ENCODE measurements at places on chromosomes 5 and 9.
A peak's percentile ranks its signal among the peaks of the same experiment; 100 is the strongest.

DNA sequence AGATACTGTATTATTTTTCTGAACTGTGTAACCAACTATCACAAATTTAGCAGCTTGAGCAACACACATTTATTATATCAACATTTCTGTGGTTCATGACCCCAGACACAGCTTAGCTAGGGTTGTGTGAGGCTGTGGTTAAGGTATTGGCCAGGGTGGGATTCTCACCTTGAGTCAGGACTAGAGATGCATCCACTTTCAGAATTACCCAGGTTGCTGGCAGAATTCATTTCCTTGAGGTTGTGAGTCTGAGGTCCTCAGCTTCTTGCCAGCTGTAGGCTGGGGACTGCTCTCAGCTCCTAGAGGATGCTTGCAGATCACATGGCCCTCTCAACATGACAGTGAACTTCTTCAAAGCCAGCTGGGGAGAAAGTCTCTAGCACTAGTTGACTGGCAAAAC is 122.5 kb upstream of the RASGRF2 start:
- DNase-seq: no peak

- no peak for DNase-seq
These were observed 170.3 kb upstream of the FTMT start for GRCh38 chr5:121681229-121681855.

DNA sequence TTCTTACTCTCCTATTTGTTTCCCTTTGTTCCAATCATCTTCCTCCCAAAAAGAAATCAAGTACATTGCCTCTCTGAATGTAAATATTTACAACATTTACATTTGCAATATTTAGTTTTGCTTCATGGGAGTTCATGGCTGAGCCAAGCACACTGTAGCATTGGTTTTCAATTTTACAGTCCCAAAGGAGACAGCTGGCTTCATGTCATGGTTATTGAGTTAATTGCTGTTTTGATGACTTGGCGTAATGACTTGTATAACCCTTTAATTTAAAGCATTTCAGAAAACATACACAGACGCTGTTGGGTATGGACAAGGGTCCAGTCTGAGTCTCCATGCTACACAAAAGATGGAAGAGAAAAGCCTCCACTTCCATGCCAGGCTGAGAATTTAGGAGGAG is 25.6 kb upstream of the VLDLR start:
- no peak for DNase-seq

GRCh38 chr5:167639766-167640165 is 651.7 kb upstream of the WWC1 start:
- no peak for DNase-seq

GRCh38 chr9:73541923-73542322 is 390.3 kb downstream of the ANXA1 start:
- no peak for DNase-seq

DNA sequence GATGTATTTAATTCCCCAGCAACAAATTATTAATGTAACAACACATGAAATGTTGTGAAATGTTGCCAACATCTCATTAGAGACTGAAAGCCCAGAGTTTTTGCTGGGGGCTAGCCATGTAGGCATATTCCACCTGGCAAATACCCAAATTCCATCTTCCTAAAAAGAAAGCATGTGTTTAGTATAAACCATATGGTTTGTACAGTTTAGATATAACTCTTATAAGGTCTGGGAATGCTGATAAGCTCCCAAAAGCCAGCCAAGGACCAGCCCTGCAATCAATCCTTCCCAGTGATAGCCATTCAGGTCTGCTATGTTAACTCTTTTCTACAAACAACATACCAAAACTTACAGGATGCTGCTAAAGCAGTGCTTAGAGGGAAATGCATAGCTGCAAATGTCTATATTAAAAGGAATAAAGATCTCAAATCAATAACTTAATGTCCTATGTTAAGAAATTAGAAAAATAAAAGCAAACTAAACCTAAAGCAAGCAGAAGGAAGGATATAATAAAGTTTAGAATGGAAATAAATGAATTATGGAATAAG is 158.9 kb downstream of the AUH start:
- DNase-seq: no peak

GRCh38 chr9:92324889-92325268 is 271 bp downstream of the NOL8 start:
- no peak for DNase-seq

GRCh38 chr9:100190339-100190738 is 91.3 kb downstream of the INVS start:
- DNase-seq: no peak

- DNase-seq: no peak
These were observed 281.9 kb downstream of the DRD1 start for GRCh38 chr5:175162036-175162435.

DNA sequence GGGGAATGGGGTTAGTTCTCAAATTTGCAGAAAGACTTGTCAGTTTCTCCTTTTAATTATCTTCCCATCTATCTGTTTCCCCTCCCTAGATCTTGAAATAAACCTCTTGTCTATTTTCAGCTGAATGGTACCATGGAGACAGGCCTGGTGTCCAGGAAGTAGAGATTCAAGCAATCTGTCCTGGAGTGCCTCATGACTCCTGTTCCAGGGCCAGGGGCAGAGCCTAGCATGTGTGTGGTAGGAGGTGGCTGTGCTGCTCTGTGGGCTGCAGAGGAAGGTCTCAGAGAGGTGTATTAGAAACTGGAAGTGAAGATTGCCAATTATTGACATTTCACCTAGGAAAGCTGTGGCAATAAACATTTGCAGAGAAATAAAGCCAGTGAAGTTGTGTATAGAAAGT is 175.8 kb upstream of the ATP10B start:
- no peak for DNase-seq

- no peak for DNase-seq
These were observed 9.7 kb downstream of the RAD1 start for GRCh38 chr5:34905564-34905963.

- DNase-seq: no peak
These were observed 29.2 kb downstream of the SUSD1 start for GRCh38 chr9:112145886-112146285.

DNA sequence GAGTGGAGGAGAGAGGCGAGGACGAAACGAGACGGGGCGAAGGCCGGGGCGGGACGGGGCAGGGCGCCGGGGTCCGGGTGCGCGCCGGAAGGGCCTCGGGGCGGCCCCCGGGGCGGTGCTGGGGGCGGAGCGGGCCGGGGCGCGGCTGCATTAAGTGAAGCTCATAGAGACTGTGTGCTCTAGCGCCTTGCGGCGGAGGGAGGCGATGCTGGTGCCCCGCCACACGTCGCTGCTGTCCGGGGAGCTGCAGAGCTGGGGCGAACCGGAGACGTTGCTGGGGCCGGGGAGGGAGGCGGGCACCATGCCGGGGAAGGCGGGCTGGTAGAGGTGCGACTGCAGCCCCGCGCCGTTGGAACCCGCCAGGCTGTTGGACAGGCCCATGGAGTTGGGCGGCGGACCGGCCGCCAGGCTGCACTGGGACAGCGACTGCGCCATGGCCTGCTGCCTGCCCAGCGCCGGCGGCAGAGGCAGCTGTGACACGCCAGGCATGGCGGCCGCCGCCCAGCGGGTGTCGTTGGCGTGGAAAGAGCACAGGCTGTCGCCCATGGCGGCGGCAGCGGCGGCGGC is 8.3 kb downstream of the OTP start:
- DNase-seq: no peak

- DNase-seq: no peak
These were observed 328.2 kb upstream of the ZNF462 start for GRCh38 chr9:106534800-106535199.

GRCh38 chr5:147803926-147804325 is 21.4 kb upstream of the JAKMIP2 start:
- DNase-seq: no peak

DNA sequence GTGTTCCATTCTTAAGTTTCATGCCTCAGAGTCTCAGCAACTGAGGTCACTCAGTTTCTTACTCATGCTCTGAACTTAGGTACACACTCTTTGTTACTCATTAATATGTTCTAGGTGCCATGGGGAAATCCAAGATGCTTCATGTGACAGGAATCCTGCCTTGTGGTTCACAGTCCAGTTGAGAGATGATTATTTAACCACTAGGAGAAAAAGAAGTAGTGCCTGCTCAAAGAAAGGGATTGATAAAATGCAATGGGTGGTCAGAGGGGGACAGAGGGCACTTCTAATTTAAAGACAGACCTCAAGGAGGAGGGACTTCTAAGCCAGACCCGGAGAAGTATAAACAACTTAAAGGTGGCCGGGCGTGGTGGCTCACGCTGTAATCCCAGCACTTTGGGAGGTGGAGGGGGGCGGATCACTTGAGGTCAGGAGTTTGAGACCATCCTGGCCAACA is 69.0 kb downstream of the UGCG start:
- peak; percentile 98 for DNase-seq

- DNase-seq: no peak
These were observed 59.9 kb upstream of the TLR4 start for GRCh38 chr9:117644133-117644931.

GRCh38 chr9:7935681-7936080 is 136.1 kb upstream of the DMAC1 start:
- DNase-seq: no peak

DNA sequence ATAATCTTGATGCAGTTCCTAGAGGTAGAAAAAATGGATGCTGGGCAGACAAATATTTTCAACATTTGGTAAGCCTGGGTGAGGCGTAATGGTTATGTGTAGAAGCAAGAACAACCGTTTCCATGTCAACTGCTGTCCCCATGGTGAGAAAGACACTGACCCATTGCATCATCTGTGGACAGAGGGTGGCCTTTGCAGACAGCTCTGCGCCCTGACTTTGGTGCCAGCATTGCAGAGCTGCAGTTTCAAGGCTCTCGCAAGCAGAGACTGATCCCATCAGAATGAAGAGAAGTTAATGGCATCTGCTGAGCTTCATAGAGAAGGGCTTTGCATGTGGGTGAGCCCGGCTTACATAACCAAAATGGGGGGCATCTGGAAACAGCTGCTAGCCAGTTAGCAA is 179.0 kb upstream of the ADRA1B start:
- DNase-seq: no peak

GRCh38 chr5:59579824-59580167 is 313.7 kb downstream of the PDE4D start:
- no peak for DNase-seq

DNA sequence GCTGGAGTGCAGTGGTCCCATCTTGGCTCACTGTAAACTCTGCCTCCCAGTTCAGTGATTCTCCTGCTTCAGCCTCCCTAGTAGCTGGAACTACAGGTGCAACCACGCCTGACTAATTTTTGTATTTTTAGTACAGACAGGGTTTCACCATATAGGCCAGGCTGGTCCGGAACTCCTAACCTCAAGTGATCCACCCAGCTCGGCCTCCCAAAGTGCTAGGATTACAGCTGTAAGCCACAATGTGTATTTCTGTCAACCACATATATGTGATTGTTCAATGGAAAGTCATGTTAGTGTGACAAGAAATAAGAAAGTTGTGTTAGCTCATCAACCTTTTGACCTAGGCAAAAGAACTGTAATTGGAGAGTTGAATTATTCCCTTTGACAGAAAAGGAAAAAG is 677.1 kb upstream of the CHD1 start:
- no peak for DNase-seq

DNA sequence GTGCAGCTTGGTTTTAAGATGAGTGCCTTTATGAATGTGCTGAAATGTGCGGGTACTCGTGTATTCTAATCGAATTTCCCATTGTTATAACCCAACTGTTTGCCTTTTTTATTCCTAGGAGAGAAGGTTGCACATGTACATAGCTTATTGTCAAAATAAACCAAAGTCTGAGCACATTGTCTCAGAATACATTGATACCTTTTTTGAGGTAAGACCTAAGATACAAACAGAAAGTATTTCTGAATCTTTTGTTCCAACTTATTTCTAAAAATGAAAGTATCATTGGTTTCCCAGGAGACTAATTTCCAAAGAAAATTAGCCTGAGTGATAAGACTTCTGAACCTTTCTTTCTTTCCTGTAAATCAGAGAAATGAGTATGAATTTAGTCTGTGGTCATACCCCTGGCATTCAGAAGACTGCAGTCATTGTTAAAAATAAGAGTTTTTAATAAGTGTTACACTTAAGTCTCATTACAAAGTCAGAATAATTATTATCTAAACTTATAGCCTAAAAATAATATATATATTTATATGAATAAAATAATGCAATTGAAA is 102.4 kb upstream of the OTULINL start:
- DNase-seq: no peak

- DNase-seq: no peak
These were observed 80.2 kb upstream of the PANK3 start for GRCh38 chr5:168659286-168659847.

- DNase-seq: no peak
These were observed 231.3 kb downstream of the ENC1 start for GRCh38 chr5:74409166-74409706.

- no peak for DNase-seq
These were observed 488.4 kb upstream of the DMAC1 start for GRCh38 chr9:8287970-8288369.
